ENCODE measurements at places on chromosomes 4 and X. TPM values are rescaled to one million over a fixed set of nuclear protein-coding genes. Genes with fewer than 3 reads are reported as not detected.
A peak's percentile ranks its signal among the peaks of the same experiment; 100 is the strongest.

STOX2 gene
- total RNA-seq, result 8.5 TPM

SYTL5 gene
- not detected for total RNA-seq

ITIH6 gene
- total RNA-seq, result not detected

SPANXC gene
- not detected for total RNA-seq

FRAS1 gene
- total RNA-seq, result 2.5 TPM

HTR2C gene
- total RNA-seq, result not detected

SLC49A3 gene
- 14.6 TPM for total RNA-seq

GLRA2 gene
- total RNA-seq, result not detected

GABRA4 gene
- 5.9 TPM for total RNA-seq

NEXMIF gene
- total RNA-seq, result 0.16 TPM

DNA sequence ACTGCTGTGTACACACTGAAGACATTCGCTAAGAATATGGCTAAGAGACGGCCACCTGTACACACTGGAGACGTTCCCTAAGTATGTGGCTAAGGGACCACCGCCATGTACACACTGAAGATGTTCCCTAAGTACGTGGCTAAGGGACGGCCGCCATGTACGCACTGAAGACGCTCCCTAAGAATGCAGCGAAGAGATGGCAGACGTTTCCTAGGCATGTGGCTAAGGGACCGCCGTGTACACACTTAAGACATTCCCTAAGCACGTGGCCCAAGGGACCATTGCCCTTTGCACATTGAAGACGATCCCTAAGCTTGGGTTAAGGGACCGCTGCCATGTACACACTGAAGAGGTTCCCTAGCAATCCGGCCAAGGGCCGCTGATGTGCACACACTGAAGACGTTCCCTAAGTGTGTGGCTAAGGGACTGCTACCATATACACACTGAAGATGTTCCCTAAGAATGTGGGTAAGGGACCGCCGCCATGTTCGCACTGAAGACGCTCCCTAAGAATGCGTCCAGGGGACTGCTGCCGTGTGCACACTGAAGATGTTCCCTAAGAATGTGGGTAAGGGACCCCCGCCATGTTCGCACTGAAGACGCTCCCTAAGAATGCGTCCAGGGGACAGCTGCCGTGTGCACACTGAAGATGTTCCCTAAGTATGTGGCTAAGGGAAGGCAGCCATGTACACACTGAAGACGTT lies 36.7 kb downstream of the DHRSX start:
- DNase-seq, result no peak

DNA sequence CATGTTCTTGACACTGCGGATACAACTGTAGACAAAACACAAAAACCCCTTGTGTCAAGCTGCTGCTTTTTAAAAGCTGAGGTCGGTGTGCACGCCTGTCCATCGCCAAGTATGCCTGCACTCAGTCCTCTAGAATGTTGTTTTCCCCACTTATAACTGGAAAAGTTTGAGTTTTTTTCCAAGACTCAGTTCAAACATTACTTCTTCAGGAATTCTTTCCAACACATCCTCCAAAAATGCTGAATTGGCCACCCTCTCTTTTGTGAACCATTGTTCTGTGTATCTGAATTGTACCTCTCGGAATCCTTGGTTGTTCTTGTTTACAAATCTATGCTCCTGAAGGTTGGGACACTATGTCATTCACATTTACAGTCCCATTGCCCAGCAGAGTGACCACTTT lies 94.6 kb downstream of the REELD1 start:
- DNase-seq, result no peak

DNA sequence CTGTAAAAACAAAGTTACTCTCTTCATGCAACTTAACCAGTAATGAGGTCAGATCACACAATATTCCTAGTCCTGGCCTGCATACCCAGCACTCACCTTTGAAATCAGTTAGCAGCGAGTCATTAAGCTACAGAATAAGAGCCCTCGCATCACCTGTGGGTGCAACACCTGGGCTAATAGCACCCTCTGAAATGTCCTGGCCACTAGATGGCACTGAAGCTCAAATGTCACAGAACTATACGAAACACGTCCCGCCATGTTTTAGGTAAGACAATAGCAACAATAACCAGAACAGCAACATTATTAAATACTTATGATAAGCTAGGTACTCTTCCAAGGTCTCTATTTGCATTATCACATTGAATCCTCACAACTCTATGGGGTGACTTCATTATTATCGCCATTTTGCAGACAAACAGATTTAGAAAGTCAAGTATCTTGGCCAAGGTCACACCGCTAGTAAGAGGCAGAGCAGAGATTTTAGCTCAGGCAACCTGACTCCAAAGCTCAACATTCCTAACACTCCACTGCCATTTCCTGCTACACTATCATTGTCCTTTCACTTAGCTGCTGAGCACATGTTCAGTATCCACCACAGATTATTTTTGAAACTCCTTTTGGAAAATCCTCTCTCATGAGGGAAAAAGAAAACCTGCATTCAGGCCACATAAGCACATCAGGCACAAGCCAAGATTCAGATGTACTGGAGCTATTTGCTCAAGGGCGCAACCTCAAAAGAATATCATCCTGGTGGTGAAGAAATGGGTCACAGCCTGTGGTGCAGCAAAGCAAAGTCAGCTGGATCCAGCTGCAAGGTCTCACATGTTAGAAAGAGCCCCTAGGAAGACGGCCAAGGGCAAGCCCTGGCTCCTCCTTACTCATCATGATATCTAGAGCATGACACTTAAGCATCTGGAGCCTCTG lies 59.5 kb upstream of the KDR start:
- no peak for DNase-seq

GRCh38 chrX:111831343-111831742 lies 44.6 kb upstream of the TRPC5OS start:
- no peak for DNase-seq

GRCh38 chrX:25204182-25204581 lies 188.4 kb upstream of the ARX start:
- DNase-seq, result no peak

DNA sequence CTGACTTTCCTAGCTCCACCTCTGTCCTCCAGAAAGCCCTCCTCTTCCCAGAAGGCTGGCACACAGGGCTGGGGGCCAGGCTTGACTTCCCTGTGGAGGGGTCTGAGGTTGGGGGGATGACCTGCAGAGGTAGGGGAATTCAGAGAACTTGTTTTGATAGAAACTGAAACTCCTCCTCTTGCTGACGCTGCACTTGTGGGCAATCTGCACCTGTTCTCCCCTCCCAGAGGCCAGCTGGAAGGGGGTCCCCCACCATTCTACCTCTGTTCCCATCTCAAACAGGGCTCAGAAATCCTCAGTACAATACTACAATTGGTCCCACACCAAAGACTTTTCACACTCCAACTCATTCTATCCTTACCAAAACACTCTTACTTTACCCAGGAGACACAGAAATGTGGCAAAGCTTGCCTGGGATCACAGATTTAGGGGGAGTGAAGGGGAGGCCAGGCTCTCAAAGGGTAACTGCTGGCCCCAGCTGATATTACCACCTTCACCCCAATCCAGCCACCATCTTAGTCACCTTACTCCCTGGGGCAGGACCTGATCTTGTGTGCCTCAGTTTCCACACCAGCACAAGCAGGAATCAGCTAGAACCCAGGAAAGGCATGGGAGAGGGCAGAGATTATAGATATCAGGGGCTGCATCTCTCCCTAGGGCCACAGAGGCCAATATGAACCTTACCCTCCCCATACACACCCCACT lies 18.5 kb downstream of the OTUD5 start:
- DNase-seq, result no peak

GRCh38 chr4:137794764-137795254 lies 262.5 kb upstream of the PCDH18 start:
- DNase-seq, result no peak

DNA sequence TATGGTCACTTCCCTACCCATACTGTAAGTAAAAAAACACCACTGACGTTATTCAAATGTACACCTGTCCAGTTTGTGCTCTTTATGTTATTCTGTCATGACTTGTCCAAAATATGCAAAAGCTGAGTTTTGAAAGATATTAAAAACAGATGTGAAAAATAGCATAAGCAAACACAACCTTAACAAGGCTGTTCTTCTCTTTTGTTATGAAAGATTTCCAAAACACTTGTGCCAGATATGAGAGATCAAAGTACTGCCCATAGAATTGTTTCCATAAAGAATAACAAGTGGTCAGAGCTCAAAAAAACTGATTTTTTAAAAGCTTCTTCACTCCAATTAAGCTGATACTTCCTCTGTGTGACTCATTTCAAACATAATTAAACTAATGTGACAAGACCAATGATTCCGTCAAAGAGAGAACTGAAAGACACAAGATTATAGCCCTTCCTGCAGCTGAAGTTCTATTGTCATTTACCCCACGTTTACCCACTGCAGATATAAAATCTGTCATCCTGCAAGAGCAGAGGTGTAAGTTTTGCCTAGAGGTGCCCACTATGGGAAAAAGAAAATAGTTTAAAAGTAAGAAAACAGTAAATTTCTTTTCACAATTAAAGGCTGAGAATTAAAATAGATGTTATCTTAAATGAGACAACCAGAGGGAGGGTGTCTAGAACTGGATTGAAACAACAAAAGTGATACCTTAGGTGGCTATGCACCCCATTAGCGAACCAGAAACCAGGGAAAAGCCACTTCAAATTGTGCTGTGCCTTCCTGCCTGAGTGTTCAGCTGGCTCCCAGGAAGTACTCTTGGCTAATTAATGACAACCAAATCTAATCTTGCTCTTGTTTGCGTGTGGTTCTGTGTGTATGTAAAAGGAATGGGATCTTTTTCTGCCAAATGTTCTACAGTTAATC lies 30.1 kb downstream of the RASSF6 start:
- DNase-seq, result no peak

GRCh38 chrX:130097507-130098209 lies 12.6 kb downstream of the ELF4 start:
- peak; percentile 49 for DNase-seq

GRCh38 chr4:137452799-137453198 lies 79.5 kb downstream of the PCDH18 start:
- DNase-seq, result no peak

DNA sequence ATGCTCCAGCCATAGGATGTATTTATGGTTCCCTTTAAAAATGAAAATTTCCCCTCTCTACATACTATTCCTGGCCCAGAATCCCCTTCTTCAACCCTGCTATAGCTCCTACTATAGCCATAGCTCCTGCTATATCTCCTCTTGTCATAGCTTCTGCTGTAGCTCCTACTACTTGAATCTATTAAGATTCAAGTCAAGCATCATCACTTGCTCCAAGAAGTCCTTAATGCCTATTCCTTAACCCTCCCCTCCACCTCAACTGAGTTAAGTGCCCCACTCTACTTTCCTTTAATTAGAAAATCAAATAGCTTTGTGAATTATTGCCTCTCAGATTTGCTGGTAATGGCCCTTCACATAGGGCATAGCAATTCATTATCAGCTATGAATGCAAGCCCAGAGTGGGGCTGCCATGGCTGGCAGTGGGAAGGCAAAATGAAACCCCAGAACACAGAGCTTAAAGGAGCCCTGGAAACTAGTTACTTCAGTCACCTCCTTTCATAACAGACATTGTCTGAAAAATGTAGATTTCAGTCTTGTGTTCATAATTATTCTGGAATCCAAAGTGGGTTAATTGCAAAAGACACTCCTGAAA lies 15.4 kb downstream of the OCIAD2 start:
- no peak for DNase-seq

DNA sequence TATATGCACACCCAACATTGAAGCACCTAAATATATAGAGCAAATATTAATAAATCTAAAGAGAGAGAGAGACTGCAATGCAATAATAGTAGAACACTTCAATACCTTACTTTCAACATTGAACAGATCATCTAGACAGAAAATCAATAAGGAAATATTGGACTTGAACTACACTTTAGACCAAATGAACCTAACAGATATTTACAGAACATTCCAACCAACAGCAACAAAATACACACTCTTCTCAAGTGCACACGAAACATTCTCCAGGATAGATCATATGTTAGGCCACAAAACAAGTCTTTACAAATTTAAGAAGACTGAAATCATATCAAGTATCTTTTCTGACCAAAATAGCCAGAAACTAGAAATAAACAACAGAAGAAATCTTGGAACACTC lies 66.6 kb downstream of the CD99L2 start:
- no peak for DNase-seq

- DNase-seq, result no peak
Measured at GRCh38 chr4:28317221-28317620, 1456.6 kb downstream of the STIM2 start.

DNA sequence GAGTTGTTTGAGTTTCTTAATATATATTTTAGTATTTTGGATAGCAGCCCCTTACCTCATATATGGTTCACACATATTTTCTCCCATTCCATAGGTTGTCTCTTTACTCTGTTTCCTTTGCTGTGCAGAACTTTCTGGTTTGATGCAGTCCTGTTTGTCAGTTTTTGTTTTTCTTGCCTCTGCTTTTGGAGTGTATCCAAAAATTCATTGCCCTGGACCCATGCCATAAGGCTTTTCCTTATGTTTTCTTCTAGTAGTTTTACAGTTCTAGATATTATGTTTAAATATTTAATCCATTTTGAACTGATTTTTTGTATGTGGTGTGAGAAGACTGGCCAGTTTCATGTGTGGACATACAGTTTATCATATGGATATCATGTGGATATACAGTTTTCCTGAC lies 58.5 kb upstream of the NUDT6 start:
- DNase-seq, result no peak

DNA sequence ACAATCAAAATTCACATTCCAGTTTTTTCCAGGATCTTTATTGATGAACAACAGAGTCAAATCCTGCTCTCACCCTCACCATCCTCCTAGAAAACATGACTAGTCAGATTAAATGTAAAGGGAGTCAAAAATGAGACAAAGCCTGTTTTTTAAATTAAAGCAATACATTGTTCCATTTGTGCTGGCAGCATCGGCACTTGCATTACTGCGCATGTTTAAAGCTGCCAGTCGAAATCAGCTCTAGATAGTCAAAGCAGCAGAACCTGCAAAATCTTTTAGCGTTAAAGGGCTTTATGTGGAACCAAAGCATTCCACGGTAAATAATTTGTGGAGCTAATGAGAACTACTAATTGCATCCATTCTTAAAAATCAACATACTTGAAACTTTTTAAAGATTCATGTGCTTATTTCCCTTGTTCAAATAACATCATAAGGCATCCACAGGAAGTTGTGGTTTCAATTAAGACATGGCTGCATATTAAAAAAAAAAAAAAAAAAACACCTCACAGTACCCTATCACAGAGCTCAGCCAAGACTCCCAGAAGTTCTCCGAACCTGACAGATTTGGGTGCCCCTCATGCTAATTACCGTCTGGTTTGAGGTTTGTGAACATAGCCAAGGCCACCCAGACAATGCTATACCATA lies 82.2 kb downstream of the SH3KBP1 start:
- no peak for DNase-seq

- DNase-seq, result no peak
Measured at GRCh38 chrX:149021159-149021558, 483.9 kb downstream of the IDS start.

DNA sequence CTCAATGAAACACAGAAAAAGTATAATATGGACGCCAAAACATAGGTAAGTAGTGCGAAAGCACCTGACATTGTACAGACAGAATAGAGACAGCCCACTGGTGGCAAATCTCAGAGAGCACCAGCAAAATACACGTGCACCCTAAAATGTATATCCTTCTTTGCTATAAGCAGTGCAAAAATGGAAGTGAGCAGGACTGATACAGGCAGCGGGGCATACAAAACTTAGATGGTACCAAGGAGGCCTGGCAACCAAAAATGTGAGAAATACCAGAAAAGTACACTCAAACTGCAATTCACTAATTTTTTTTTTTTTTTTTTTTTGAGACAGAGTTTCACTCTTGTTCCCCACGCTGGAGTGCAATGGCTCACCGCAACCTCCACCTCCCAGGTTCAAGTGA lies 63.9 kb downstream of the EIF4E start:
- DNase-seq, result no peak

- DNase-seq, result no peak
Measured at GRCh38 chrX:148588649-148589310, 88.4 kb downstream of the AFF2 start.

Measured in Right ventricle myocardium superior (tissue), 1 donor.